ENCODE measurements at places on chromosomes 7 and 10. TPM values are rescaled to one million over a fixed set of nuclear protein-coding genes. Genes with fewer than 3 reads are reported as not detected.

PWWP2B gene
- 6.9 TPM for total RNA-seq

CDK1 gene
- total RNA-seq = 123 TPM

DYDC2 gene
- total RNA-seq = not detected

ZWINT gene
- total RNA-seq = 97.8 TPM

STK31 gene
- 0.07 TPM for total RNA-seq

NEUROD6 gene
- not detected for total RNA-seq

TMEM140 gene
- total RNA-seq = 27.5 TPM

RBP4 gene
- not detected for total RNA-seq

LIPN gene
- total RNA-seq = not detected

PDZD7 gene
- 1.2 TPM for total RNA-seq

CRHR2 gene
- not detected for total RNA-seq

TLX1 gene
- total RNA-seq = not detected

HEPACAM2 gene
- not detected for total RNA-seq

LIPF gene
- total RNA-seq = not detected

AQP1 gene
- not detected for total RNA-seq

C7orf57 gene
- 0.15 TPM for total RNA-seq

HMX2 gene
- total RNA-seq = not detected

PBLD gene
- 1.1 TPM for total RNA-seq

EN2 gene
- total RNA-seq = not detected

OPN4 gene
- not detected for total RNA-seq

SSC4D gene
- total RNA-seq = 0.64 TPM

WDFY4 gene
- not detected for total RNA-seq
